RPMI7951 (cell line): ENCODE measurements at places on chromosomes 1 and 21. TPM values are rescaled to one million over a fixed set of nuclear protein-coding genes. Genes with fewer than 3 reads are reported as not detected.
A peak's percentile ranks its signal among the peaks of the same experiment; 100 is the strongest.

DNA sequence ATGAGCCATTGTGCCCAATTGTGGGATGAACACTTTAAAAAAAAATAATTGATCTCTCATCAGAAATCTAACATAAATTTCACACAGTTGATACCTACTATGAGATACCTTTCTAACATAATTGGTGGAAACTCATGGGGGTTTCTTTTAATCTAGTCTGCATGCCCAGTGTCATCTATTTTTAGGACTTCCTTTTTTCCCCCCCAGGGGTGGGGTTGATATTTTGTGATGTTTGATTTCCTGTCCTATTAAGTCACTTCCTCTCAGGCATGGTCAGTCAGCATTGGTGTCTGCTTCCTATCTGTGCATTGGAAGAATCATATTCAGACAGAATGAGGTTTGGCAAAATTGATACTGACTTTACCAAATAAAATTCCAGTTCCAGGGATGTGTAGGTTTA lies 21.5 kb downstream of the NFYC start:
- peak; percentile 13 for DNase-seq

DNA sequence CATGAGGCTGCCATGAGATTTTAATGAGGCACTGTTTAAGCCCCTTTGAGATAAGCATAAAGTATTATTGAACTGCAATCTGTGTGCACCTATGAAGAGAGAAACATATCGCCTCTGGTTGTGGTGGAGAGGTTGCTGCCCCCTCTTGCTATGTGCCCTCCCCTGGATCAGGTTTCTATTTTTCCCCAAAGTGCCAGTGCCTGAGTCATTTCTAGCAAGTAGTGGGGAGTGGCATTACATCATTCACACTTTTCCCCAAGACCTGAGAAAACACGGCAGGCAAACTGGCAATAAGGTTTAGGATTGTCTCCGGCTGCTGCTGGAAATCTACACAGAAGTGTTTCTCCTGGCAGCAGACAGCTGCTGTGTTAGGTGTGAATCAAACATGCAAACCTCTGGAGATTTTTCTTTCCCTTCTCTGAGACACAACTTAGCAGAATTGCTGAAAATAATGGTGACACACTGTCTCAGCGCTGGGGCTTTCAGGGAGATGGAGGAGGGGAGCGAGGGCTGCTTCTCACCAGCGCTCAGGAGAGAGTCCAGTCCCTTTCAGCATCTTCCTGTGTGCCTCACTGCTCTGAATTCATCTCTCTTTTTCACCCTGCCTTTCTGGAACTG lies 13.7 kb upstream of the RGS16 start:
- peak; percentile 41 for DNase-seq

DNA sequence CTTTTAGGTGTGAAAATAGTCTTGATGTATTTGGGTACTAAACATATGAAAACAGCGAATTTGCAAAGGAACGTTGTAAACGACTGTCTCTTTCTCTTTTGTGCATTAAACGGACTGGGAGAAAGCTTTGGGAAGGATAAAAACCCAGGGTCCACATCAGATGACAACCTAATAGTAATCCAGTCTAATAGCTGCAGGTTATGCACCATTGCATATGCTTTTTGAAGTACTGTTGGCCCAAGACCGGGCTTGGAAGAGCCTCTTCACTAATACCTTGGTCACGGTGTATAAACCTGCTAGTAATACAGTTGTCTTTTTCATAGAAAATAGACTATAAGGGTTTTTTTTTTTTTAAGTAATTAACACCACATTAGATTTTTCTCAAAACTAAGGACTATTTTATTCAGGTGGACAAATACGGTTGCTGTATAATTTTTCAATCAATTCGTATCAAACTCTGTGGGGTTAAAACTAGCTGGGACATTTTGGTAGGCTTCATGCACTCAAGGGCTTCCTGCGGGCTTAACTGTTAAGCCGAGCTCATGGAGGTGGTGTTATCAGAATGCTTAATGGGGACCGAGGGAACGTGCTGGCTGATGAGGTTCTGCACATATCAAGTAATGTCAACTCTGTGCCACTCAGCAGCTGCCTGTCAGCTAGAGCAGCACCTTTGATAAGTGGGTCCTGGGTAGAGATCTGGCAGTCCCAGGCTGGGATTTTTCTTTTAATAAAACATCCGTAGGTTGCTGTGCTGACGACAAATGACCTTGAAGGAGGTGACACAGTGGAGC lies 2.1 kb downstream of the RYR2 start:
- no peak for DNase-seq

DNA sequence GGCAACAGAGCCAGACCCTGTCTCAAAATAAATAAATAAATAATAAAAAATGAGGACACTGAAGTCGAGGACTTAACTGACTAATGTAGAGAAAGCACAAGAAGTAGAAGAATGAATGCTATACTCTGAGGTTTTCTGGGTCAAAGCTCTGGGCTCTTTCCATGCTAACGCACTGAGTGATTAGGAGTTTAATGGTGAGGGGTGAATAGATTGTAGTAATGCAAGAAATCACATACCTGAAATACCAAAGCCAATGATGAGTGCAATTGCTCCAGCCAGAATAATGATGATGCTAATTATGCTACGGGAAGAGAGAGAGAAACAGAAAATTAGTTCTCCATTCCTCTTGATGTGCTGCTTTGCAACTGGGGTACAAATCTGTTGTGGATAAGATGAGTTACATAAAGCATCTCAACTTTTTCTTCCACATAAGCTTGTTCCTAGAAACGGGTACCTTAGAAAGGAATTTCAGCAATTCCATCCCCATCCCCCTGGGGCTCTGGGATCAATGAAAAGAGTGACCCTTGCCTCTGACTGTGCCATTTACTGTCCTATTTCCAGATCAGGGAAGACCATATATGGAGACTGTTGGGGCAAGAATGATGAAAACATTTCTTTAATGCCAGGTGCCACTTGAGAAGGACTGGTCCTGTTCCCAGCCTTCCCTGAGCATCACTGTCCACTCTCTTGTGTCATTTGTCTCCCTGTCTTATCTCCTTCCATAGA lies 40.7 kb downstream of the VTCN1 start:
- DNase-seq = no peak

- DNase-seq = peak; percentile 86
Observed at GRCh38 chr1:192951691-192952460, 107.3 kb downstream of the UCHL5 start.

PYHIN1 gene
- total RNA-seq = not detected in 2 replicates

GRCh38 chr1:159653201-159653600 lies 61.2 kb downstream of the CRP start:
- DNase-seq = no peak

DNA sequence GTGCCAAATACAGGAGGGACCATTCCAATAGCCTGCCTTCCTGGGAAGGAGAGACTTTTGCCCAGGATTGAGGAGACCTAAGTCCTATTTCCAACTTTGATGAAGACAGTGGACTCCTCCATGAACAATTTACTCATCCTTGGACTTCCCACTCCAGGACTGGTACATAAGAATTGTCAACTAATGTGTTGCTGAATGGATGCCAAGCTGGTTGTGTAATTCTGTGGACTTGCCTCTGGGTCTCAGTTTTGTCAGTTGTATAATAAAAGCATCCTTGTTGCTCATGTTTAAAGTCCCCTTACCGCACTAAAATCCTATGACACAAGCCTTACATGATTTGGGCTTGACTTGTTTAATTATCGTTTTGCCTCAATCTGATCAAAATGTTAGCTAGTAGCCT lies 13.2 kb upstream of the ZP4 start:
- peak; percentile 19 for DNase-seq

PLA2G2D gene
- total RNA-seq = not detected in 2 replicates
